Activated naive CD4-positive, alpha-beta T cell treated with anti-CD3 and anti-CD28 coated beads, Interleukin-2, amount 10 ng/mL, durations not matched to agents 5 hours and 36 hours (primary cell): ENCODE measurements at places on chromosomes 12 and 14. TPM values are rescaled to one million over a fixed set of nuclear protein-coding genes. Genes with fewer than 3 reads are reported as not detected.

CRIP1 gene
- total RNA-seq, result 486 TPM

ATF7IP gene
- total RNA-seq, result 107 TPM

STYK1 gene
- 0.34 TPM for total RNA-seq

MIA2 gene
- total RNA-seq, result 25.2 TPM

MYF5 gene
- not detected for total RNA-seq
